IPS-NIHi11 (cell line): ENCODE measurements at places on chromosomes 11 and 22.

DNA sequence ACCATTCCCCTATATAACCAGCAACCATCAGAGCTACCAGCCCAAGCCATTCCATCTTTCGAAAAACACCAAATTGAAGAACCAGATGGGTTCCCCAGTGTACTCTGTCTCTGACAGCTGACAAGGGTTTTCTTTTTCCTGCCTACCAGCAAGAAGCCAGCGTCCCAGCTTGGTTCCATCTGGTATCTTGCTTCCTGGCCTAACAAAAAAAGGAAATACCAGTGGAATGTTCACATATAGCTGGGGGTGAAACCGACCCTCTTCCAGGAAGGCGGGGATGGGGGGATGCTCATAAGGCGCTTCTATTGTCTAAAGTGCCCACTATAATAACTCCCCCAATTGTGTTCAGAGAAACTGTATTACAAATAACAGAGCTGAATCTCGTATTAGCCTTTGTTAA, 172.3 kb downstream of the LDLRAD3 start:
- DNase-seq: no peak

- DNase-seq: no peak
Observed at GRCh38 chr11:98944461-98944860, 76.3 kb upstream of the CNTN5 start.

DNA sequence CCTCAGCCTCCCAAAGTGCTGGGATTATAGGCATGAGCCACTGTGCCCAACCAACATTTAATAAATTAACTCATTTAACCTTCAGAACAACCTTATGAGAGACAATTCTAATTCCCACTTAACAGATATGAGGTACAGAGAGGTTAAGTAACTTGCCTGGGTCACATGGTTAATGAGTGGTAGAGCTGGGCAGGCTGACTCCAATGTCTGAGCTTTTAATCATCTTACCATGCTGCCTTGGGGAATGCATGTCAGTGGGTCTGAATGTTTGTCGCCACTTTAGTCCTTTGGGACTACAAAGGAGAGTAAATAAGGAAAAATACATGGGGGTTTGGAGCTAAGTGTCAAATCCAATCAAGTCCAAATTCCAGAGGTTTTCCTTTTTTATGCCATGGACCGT, 11.2 kb upstream of the PIK3C2A start:
- DNase-seq: no peak

- no peak for DNase-seq
Observed at GRCh38 chr11:133608496-133608895, 76.2 kb upstream of the OPCML start.

- peak; percentile 57 for DNase-seq
Observed at GRCh38 chr11:32072872-32073643, 17.8 kb upstream of the RCN1 start.
